CD4-positive, alpha-beta T cell treated with Interferon gamma for 1 hour (primary cell): ENCODE measurements at places on chromosomes 3 and 15.

DNA sequence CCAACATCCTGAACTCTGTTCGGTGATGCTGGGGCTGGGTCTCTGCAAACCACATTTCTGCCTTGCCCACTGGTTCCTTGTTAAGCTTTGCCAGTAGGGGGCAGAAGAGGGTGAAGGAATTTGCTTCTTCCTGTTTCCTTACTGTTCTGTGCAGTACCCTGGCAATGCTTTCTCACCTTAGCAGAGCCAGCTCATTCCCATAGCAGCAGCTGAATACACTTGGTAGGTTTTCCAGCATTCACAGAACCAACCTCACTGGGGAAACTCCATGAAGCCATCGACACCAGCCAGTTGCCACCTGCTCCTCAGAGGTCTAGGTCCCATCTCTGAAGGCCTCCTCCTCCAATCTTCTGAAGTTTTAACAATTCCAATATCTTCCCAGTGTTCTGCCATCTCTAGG lies 308.4 kb downstream of the PDCD6IP start:
- peak; percentile 2 for DNase-seq

GRCh38 chr3:178960181-178960580 lies 111.4 kb downstream of the ZMAT3 start:
- no peak for DNase-seq

DNA sequence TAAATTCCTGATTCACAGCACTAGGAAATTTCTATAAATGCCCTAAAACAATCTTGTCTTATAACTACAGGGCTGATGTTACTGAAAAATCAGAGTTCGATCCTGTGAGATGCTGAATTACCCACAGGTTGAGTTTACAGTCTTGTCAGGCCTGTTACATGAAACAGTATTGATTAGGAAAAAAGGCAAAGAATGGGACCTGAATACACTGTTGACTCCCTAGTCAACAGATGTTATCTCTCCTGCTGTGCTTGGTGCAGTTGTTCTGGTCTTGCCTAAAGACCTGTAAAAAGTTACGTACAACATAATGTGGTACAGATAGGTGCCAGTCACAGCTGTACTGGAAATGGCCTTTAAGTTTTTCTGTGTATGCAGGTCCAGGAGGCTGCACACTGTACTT lies 91.4 kb upstream of the ASB14 start:
- DNase-seq = no peak

DNA sequence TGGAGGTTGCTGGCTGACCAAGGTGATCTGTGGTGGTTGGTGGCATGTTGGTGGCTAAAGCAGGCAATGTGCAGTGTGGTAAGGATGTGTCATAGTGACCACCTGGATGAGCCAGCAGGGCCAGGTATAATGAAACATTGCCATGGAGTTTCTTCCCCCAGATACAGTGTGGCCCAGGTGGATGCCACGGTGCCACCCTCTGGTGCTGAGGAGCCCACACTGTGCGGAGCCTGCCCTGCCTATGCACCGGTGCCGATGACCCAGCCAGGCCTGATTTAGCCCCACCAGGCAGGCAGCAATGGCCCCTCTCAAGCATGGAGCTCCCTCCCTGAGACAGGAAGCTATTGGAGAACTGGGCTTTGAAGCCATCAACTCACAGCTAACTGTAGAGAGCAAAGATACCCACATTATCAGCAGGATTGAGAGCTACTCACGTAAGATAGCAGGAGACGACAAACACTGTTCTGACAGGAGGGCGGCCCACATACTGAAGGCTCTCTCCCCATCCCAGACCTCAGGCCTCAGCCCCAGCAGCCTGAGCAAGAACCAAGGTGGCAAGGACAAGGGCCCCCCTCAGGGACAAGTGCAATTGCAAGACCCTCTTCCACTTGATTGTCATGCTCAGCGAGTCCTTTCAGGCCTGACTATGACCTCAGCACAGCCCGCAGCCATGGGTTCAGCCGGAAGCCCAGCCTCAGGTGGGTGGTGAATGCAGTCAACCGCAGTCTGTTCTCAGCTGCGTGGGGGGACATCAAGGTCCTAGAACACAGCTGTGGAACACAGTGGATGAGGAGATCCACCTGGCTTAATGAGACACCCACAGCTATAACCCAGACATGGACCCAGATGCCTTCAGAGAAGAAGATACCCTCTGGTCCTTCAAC lies 82.8 kb upstream of the CDV3 start:
- DNase-seq = peak; percentile 69

DNA sequence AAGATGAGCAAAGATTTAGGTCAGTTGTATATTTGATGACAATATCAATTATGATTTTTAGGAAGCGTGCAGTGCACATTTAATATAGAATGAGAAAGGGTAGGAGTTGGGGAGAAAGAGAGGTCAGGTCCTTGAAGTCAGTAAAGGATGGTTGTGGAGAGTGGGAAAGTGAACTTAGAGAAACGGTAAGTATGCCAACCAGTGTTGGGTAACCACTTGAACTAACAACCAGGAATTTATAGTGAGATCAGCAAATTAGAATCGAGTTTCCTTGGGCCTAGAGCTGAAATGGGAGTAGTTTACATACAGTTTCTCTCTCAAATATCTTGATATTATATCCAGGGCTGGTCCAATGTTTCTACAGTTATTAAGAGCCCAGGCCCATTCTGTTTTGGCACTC lies 188.5 kb upstream of the RBMS3 start:
- DNase-seq = no peak

- no peak for DNase-seq
Measured at GRCh38 chr3:171007316-171007715, 19.2 kb downstream of the SLC2A2 start.

- no peak for DNase-seq
Measured at GRCh38 chr3:71035314-71035713, 548.2 kb downstream of the FOXP1 start.

DNA sequence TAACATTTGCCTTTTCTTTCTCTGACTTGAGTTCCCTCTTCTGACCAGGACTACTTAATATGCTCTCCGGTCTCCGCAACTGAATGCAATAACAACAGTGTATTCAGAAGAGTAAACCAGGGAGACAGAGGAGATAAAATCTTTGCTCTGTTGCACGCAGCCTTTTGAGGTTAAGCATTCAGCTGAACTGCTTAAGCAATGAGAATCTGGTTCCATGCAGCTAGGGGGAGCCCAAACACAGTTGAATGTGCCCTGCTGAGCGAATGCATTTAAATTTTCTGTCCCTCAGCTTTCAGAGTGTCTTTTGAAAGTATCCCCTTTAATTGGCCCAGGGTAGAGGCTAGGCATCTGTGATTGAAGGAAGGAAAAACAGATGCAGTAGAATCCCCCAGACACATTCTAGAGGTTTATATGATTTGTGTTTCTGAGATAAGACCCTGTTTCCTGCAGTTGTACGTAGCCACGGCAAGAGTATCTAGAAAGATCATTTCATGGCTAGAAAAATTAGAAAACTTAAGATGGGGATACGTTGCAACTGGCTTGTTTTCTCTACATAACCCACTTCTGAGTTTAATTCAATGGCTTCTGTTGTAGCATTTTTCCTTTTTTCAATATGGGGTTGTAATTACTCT lies 309.6 kb downstream of the TUSC7 start:
- peak; percentile 22 for DNase-seq

- DNase-seq = peak; percentile 14
Measured at GRCh38 chr3:51967384-51968169, at the start of gene PCBP4. Gene PCBP4 (minus strand): TSS chr3:51967454. CDS start chr3:51961240, 6,214 bp downstream.

DNA sequence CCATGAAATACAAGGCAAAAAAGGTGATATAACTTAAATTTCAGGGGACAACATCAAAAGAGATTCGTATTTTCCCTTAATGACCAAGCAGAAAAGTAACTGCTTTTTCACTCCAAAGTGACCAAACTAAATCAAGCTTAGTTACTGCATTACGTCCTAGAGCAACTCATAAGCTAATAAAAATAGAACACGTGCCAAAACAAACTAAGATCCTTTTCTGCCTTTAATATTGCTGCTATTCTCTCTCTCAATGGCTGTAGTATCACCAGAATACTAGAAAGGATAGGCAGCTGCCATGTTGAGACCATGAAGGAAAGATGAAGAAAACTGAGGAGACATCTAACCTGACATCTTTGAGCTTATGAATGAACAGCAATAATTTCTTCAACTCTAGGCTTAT lies 43.3 kb downstream of the UBXN7 start:
- no peak for DNase-seq

- no peak for DNase-seq
Measured at GRCh38 chr3:179045719-179046402, 25.7 kb downstream of the ZMAT3 start.

- no peak for DNase-seq
Measured at GRCh38 chr3:49359623-49360022, 1.5 kb upstream of the GPX1 start.

DNA sequence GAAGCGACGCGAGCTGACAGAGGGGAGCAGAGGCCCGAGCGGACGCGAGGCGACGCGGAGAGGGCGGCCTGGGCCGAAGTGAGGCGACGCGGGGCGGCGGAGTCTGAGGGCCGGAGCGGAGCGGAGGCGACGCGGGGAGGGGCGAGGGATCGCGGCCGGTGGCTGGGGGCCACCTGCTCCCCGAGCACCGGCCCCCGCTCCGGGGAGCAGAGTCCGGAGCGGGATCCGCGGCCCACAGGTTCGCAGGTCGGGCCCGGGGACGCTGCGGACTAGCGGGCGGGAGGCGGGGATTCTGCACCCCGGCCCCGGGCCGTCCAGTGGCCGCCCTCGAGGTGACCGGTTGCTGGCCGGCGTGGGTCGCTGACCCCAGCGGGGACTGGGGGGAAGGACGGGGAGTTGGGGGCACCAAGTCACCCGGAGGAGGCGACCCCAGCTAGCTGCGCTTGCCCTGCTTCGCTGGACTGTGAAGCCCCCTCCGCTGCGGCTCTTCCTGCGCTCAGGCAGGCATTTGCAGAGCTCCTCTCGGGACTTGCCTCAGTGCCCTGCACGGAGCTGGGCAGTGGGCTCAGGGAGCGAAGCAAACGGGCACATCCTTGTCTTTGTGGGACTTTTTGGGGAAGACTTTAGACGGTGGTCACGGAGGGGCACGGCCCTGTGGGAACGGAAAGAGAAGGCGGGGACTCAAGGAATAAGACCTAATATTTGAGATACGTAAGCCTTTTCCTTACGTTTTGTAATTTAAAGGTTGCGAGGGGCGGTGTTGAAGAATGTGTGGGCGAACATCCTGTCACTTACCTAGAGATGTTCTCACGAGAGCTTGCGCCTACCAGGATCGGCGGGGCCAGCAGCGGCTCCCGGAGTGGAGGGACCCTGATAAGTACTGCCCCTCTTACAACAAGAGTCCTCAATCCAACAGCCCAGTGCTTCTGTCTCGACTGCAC lies 566 bp downstream of the HMCES start:
- DNase-seq = peak; percentile 31

- no peak for DNase-seq
Measured at GRCh38 chr15:48596415-48596814, 49.1 kb downstream of the FBN1 start.

DNA sequence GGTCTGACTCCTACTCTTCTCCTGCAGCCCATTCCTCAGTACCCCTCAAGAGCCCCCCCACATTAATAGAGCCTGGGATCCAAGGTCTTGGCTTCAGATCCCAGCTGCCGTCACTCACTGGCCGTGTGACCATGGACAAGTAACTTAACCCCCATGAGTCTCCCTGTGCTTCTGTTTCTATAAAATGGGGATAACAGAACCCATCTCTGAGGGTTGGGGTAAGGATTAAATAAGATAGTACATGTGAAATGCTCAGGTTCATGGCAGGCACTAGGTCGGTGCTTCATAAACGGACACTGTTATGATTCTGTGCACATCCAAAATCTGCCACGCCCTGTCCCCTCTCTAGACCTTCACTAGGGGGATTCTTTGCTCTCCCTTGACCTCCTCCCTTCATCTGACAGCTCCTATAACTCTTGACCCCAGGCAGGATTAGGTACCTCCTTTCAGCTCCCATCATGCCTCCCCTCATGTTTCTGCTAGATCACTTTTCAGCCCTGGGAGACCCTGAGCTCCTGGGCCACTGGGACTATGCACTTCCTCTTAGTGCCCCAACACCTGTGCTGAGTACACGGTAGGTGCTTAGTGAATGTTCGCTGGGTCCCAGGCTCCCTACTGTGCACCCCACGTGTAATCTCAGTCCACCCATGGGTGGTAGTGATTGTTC lies 1.5 kb downstream of the CAND2 start:
- DNase-seq = no peak

DNA sequence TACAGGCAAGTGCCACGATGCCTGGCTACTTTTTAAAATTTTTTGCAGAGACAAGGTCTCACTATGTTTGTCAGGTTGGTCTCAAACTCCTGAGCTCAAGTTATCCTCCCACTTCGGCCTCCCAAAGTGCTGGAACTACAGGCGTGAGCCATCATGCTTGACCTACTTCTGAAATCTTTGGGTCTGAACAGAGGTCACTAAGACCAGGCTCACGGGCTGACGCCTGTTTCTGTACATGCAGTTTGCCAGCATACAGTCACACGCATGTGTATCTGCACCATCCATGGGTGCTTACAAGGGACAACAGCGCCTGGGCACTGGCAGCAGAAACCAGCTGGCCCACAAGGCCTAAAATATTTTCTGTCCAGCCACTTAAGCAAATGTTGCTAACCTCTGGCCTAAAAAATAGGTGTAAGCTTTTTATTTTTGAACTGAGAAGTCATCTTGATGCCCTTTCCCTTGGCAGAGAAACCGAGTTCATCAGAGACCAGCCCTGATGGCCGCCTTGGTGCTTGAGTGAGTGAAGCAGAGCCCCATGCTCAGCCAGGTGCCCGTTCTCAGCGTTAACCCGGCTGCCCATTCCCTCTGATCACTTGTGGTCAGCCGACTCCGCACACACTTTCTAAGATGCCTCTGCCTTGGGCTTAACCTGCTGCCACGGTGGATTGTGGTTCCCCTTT lies 425.2 kb downstream of the OCA2 start:
- DNase-seq = no peak

GRCh38 chr3:111368056-111368455 lies 173.9 kb upstream of the CD96 start:
- DNase-seq = no peak

DNA sequence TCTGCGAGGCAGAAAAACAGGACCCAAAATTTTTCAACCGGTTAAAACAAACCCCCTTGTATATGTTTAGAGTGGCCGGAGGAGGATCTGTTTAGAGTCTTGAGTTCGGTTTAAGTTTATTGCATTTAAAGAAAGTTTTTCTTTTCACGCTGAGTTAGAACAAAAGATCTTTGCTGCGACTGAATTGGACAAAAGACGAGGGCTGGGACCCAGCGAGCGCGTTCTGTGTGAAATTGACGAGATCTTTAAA lies 9.8 kb downstream of the NR2F2 start:
- no peak for DNase-seq

GRCh38 chr3:98824256-98824655 lies 61.1 kb downstream of the ST3GAL6 start:
- no peak for DNase-seq

DNA sequence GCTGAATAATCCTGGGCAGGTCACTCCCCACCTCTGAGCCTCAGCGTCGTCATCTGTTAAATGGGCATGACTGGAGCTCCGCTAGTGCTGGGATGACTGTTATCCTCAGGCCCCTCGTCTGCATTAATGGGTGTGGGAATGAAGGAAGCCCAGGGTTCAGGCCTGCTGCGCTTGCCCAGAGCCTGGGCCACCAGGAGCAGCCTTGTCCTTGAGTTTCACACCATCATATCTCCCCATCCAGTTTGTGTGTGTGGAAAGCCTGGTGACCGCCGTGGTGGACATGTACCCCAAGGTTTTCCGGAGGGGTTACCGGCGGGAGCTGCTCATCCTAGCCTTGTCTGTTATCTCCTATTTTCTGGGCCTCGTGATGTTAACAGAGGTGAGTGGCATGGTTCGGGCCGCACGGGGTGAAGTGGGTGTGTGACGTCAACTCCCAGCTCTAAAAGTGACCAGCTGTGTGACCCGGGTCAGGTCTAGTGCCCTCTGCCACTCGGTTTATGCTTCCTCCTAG lies 63.5 kb upstream of the SLC6A1 start:
- DNase-seq = no peak

GRCh38 chr3:169091196-169091823 lies 572.2 kb downstream of the MECOM start:
- no peak for DNase-seq
